ENCODE measurements at places on chromosomes 5 and 9. TPM values are rescaled to one million over a fixed set of nuclear protein-coding genes. Genes with fewer than 3 reads are reported as not detected.

GRCh38 chr9:5650356-5651105 lies 21.6 kb downstream of the RIC1 start:
- DNase-seq, result no peak

DNA sequence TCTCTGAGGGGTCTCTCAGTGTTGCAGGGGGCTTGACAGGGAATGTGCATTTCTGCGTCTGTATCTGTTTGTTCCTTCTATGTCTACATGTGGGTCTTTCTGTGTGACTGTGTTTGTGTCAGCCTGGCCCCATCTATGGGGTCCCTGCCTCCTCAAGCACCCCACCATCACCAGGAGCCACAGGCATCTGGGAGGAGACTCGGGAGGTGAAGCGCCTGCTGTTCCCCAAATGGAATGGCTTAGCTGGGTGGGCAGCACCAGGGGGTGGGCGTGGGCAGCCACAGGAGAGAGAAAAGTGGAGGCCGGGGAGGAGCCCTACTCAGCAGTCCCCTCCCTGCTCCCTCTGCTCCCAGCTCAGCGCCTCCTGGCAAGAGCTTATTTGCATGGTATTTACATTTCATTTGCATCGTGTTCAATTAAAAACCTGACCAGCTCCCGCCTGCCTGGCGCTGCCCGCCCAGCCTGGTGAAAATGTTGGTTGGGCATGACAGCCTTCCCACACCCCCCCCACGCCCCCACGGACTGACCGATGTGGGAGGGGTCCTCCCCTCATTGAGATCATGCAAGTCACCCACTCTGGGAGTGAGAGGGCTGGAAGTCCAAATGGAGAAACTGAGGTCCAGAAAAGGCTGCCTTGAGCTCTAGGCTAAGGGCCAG lies 50.5 kb downstream of the CXXC5 start:
- peak; percentile 71 for DNase-seq

FBLL1 gene
- 54.9 TPM for total RNA-seq

SPINK4 gene
- not detected for total RNA-seq

- DNase-seq, result no peak
Observed at GRCh38 chr5:146818822-146819221, 59.7 kb downstream of the PPP2R2B start.

CDC25C gene
- 2.3 TPM for total RNA-seq

DNA sequence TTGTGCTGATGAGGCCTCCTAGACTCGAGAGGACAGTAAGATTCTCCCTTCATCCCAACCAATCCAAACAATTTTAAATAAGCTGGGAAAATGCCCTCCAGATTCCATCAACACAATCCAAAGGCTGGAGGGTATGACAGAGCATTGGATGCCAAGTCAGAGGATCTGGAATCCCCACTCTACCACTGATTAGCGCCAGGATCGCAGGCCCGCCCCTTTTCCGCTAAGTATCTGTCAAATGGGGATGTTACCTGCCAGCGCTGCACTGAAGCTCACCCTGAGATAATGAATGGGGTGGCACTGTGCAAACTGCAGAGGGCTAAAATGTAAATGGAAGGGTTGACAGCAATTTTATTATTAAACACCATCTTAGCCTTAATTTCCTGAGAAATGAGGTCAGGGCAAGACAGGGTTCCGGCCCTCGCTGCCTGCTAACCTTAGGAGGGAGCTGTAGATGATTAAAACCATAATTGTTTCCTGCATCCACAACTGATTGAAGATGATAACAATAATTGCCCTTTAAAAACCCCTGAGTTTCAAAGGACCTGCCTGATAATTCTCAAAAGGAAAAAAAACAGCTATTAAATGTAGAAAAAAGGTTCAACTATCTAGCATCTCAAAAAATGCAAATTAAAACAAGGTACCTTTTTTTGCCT lies 31.6 kb upstream of the GABBR2 start:
- DNase-seq, result no peak

GRCh38 chr5:40332970-40333369 lies 346.7 kb upstream of the PTGER4 start:
- DNase-seq, result no peak

FUT7 gene
- not detected for total RNA-seq

PCDHGB1 gene
- 7.8 TPM for total RNA-seq

GRCh38 chr5:172815631-172816030 lies 18.4 kb upstream of the ERGIC1 start:
- no peak for DNase-seq

DBH gene
- not detected for total RNA-seq

- DNase-seq, result no peak
Observed at GRCh38 chr5:157050050-157050449, 8.9 kb downstream of the HAVCR1 start.

Measured in occipital lobe (tissue), 3 donors.